Daoy (cell line): ENCODE measurements at places on chromosomes 7 and 10. TPM values are rescaled to one million over a fixed set of nuclear protein-coding genes. Genes with fewer than 3 reads are reported as not detected.

GRCh38 chr10:70292004-70292403 lies 8.2 kb upstream of the NPFFR1 start:
- no peak for DNase-seq

Gene TBX20
- total RNA-seq: 1.9 and 7.6 TPM in 2 replicates

Gene ACBD5
- 16.9 and 32.6 TPM in 2 replicates for total RNA-seq

Gene AGAP4
- total RNA-seq: 3.2 and 3.6 TPM in 2 replicates
